ENCODE measurements at places on chromosomes 4 and X.

- no peak for DNase-seq
Measured at GRCh38 chr4:2060611-2061185, 1.6 kb downstream of the NAT8L start.

DNA sequence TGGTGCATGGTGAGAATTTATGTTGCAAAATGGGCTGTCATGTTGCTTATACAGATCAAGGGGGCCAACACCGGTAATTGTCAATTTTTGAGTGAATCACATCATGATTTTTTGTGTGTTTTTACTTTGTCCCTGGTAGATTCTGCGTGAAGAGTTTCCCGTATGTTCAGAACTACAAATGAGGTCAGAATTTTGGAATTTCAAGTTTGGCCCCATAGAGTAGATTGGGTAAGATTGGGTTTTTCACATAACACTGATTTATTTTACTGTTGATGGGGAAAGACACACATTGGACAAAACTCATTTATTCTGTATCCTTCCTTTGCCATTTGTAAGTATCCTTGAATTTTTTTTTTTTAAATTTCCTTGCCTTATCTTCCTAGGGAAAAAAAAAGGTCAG lies 158.5 kb upstream of the MXRA5 start:
- no peak for DNase-seq

- DNase-seq = peak; percentile 73
Measured at GRCh38 chrX:39645178-39645895, 452.4 kb downstream of the BCOR start.

- no peak for DNase-seq
Measured at GRCh38 chr4:48421101-48421500, 62.0 kb upstream of the SLC10A4 start.

GRCh38 chr4:127425851-127426250 lies 206.9 kb upstream of the INTU start:
- DNase-seq = no peak

Data from left forelimb (tissue), 1 donor.